AG04450 (cell line): ENCODE measurements at places on chromosomes 2 and 18. TPM values are rescaled to one million over a fixed set of nuclear protein-coding genes. Genes with fewer than 3 reads are reported as not detected.

ANXA4 gene
- 105 and 125 TPM in 2 replicates for polyA plus RNA-seq

ZCCHC2 gene
- 4.9 and 5.8 TPM in 2 replicates for polyA plus RNA-seq

EMX1 gene
- not detected in 2 replicates for polyA plus RNA-seq

NT5C1B gene
- not detected in 2 replicates for polyA plus RNA-seq

DPP4 gene
- polyA plus RNA-seq, result 54.7 and 61.0 TPM in 2 replicates

AQP12B gene
- polyA plus RNA-seq, result not detected in 2 replicates

MC5R gene
- not detected in 2 replicates for polyA plus RNA-seq

CHST9 gene
- polyA plus RNA-seq, result not detected in 2 replicates

GRCh38 chr2:85221067-85221691 is 88.0 kb downstream of the TCF7L1 start:
- no peak for DNase-seq

DNA sequence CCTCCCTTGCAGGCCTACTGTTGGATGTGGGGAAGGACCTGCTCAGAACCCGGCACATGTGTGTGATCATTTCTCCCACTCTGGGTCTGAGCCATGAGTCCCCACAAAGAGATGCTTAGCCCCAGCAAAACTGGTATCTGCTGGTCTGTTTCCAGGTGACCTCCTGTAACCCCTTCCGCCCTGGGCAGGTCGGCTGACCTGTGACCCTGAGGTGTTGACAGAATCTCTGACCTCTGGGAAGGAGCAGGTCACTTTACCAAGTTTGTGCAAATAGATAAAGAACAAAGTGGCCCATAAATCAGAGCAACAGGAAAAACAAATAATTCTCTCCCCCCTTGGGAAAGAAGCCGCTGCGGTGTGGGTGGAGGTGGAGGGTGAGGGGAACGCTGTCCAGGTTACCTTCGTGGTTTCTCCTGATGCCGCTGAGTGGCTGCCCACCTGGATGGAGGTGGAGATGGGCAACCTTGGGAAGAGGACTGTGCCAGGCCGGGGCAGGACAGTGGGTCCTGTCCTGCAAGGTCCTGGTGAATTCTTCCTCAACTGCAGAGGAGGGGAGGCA is 174.0 kb upstream of the MYCN start:
- no peak for DNase-seq

GRCh38 chr2:98909317-98910211 is 26.5 kb downstream of the CRACDL start:
- DNase-seq, result peak; percentile 52

GRCh38 chr2:14270036-14270582 is 362.4 kb upstream of the LRATD1 start:
- no peak for DNase-seq

DNA sequence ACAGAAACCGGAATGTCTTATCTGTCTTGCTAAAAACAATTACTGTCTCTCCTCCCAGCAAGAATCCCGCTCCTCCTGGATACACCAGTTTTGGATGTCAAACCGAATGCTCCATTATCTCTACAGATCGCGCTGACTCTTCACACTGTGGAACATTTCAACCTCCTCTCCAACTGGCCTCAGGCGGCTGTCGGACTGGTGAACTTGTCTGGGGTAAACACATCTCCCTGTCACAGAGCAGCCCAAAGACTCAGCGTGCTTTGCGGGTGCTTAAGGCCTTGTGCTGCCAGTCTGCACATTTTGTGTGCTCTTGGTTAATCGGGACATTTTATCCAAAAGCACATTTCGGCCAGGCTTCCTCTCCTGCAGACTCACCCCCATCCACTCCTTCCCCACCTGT is 173.1 kb downstream of the ICOS start:
- DNase-seq, result no peak

GRCh38 chr18:22203536-22204213 is 34.3 kb downstream of the GATA6 start:
- DNase-seq, result no peak

GRCh38 chr2:129759472-129760010 is 219.9 kb upstream of the RAB6C start:
- no peak for DNase-seq

DNA sequence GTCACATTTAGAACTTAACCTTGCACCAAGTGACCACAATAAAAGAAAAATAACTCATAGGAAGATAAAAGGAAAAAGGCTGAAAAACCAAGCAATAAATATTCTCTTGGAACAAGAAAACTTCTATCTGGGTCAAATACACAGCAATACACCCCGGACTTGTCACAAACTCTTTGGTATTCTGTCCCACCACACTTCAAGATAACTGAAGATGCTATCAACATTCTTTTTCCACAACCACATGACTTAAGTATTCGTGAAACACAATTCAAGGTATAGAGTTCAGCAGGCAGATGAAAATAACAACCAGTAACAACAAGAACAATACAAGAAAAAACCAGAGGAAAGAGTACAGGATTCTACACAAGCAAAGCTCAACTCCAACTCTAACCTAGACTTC is 18.0 kb downstream of the MBD2 start:
- DNase-seq, result no peak

DNA sequence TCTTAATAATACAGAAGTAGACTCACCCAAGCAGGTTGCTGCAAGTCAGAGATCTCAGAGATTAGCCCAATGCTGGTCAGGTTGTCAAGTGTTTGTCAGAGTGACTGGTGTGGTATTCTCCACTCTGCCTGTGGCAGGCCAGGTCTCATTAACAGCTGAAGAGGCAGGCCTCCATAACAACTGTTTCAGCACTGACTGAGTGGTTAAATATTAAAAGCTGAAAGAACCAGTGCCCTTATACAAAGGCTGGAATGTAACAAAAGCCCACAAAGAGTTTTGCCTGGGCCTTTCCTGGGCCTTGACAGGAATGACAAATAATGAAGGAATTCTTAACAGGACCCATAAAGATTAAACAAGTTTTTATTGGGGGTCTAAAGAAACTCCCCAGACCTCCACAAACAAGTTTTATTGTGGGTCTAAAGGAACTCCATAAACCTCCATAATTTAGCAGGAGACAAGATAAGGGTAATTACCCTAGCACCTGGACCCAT is 26.8 kb downstream of the SULT1C2 start:
- no peak for DNase-seq

DNA sequence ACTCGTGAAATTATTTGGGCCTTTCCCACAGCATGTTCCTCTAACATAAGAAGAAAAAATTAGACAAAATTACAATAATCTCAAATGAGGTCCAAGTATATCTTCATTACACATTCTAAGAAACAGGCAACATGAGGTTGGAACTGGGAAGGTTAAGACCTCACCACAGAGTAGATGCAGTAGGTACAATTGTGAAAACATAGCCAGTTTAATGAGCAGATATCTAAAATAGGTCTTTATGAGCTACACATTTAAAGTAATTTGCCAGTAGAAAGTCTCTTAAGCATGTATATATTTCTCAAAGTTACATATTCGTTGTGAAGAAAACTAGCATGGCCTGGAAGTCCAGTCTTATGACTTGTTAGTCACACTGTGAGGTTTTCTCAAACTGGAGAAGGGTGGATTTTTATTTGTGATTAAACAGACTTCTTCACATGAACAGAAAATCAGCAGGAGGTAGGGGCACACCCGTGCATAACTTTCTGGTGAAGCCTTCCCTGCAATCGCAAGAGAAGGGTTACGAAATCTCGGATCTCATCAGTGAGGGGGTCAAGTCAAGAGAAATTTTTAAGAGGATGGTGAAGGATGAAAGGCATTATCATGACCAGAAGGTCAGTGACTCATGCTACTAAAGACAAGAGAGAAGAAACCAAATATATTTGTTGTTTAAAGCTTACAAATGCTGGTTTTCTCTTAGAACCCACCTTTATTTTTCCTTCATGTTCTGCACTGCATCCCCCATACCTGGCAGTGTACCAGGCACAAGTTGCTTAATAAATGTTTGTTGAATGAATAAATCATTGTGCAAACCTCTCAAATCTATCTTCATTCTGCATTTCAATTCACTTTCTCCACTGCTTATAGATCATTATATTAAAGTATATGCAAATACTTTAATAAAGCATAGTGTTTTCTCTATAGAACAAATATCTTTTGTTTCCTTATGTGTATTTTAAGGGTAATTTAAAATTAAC is 5.1 kb upstream of the RAB27B start:
- DNase-seq, result peak; percentile 78

- no peak for DNase-seq
These were observed 674 bp downstream of the EVX2 start for GRCh38 chr2:176082824-176083751.

DNA sequence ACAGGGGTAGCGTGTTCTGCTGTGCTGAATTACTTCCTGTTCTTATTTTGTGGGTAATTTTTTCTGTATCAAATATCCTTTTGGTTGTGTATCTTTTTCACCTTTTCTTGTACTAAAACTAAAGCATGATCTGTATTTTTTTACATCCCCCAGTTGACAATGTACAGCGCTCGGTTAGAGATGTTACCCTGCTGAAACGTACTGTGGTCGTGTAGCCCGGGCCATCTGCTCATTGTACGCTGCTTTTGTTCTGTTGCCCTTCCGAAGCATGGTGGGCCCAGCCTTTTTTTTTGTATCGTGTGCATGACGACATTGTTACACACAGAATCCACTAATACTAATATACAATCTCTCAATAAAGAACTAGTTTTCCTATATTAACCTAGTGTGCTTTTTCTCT is 233.1 kb downstream of the HAUS1 start:
- DNase-seq, result no peak

DNA sequence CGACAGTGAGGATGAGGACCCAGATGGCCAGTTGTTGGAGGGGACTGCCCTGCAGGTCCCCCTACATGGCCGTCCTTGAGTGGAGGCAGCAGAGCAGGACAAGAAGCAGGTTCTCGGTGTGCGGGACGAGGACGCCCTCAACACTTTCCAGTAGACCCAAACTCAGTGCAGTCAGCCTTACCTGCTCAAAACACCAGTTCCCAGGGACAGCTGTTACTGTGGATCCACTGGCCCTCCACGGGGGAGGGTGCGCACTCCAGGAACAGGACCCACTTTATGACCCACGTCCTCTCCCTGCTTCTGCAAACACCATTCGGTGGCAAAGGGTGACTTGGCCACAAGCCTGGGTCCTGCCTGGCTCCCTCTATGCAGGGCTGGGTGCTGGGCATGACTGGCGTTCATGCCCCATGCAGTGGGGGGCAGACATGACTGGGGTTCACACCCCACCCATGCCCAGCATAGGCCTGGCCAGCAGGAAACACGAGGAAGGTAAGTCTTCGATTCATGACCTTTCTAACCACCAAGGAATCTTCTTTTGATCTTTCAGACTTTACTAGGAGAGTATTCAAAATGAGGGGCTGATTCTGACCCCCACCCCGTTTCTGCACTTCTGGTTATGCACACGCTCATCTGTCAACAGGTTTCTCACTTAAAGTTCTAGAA is 233.7 kb downstream of the HDAC4 start:
- no peak for DNase-seq

DNA sequence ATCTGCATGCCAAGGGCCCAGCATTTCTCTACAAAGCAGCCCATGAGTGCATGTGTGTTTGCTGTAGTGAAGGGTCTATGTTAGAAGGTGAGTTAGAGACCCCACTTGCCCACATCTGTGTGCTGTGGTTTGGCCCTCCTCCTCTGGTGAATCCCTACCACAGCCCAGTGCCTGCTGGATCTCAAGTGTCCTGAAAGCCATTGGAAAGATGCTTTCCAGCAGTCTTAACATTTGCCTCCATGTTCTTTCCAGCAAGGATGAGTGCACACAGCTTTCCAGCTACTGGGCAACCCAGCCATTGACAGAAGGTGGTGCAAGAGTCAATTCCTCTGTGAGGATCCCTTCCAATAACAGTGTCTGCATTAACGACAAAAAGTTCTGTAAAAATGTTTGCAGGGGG is 13.6 kb downstream of the CRIM1 start:
- DNase-seq, result no peak

DNA sequence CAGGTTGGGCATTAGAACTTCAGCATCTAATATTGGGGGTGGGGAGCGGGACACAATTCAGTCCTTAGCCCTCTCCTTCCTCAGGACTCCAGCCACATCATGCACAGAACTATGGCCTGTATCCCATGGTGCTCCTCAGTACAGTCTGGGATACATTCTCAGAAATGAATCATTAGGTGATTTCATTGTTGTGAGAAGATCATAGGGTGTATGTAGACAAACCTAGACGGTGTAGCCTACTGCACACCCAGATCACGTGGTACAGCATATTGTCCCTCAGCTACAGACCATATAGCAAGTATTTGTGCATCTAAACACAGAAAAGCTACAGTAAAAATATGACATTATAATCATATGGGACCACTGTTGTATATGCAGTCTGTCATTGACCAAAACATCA is 23.2 kb upstream of the IMP4 start:
- DNase-seq, result no peak

DNA sequence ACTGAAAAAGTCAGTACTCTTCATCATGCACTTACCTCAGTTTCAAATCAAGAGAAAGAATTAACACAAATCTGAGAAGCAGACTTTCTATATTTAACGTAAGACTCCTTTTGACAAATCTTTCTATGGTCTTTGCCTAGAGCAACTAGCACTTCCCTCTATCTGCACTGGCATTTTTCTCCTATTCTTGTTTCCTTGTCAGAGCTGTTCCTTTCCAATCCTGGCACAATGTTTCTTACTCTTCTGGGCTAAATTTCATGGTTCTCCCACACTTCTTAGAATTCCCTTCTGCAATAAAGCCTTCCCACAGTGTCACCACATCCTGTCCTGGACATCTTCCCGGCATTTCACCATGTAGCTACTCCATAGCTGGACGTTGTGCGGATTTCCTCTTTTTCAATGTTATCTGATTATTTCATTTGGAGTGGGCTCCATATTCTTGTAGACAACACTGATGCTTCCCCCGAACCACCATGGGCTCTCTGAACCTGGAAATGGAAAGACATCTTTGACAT is 144.7 kb upstream of the CTNNA2 start:
- DNase-seq, result no peak
